ENCODE measurements at places on chromosomes 4 and X.
A peak's percentile ranks its signal among the peaks of the same experiment; 100 is the strongest.

DNA sequence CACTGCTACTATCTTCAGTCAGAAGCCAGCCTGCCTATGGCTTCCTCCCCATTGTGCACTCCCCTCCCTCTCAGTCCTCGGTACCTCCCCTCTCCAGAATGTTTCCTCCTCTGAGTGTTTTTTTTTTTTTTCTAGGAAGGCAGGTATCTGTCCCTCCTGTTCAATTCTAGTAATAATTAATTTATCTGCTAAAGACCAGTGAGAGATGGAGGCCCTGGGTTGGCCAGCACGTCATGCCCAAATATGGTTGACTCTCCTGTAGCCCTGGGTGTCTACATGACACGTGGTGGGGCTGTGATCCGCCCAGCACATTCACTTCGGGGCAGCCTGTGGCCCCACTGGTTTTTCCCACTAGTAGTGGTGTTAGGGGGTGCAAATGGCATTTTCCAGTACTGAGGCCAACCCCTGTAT, 1.8 kb downstream of the FLNA start:
- peak; percentile 32 for DNase-seq

- DNase-seq: no peak
Observed at GRCh38 chr4:111842336-111842735, 302.9 kb upstream of the FAM241A start.

DNA sequence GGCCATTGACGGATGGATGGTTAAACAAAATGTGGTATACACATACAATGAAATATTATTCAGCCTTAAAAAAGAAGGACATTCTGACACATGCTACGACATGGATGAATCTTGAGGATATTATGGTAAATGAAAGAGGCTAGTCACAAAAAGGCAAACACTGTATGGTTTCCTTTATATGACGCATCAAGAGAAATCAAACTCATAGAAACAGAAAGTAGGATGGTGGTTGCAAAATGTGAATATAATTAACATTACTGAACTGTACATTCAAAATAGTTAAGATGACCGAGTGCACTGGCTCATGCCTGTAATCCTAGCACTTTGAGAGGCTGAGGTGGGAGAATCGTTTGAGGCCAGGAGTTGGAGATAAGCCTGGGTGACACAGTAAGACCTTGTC, 9.5 kb upstream of the CASK start:
- no peak for DNase-seq

DNA sequence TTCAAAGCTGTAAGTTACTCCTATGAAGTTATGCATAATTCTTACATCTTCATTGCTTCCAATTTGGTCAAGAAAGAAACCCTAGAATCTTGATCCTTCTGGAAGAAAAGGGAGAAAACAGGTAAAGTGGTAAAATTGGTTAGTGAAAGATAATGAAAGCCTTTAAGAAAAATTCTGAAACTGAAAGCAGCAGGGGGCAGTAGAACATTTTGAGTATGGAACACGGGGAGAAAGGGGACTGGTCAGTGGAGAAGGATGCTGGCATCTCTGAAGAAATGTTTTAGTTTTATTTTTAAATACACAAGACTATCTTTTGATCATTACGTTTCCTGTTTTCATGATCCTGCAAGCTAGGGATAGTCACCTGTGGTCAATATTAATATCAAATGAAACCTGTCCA, 54.3 kb downstream of the SLIT2 start:
- DNase-seq: no peak

DNA sequence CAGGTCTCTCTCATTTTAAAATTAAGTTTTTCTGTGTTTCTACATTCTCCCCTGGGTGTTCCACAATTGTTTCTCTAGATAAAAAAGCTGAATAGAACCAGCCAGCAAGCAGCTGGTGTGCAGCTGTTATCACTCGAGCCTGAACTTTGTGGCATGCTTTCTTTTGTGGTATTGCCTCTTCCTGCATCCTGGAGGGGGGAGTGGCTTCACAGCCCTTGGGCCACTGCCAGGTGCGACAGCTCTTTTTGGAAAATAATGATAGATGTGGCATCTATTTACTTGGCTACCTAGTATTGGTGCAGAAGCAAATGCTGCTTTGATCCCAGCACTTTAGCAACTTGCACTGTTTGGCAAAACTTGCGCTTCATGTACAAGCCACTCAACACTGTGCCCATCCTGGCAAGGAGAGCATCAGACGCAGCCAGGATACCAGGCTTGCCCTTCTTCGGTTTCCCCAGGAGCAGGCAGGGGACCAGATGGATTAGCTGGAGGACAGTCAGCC, 69.4 kb downstream of the HMGB2 start:
- peak; percentile 64 for DNase-seq

GRCh38 chr4:56723659-56724230, 42.6 kb upstream of the HOPX start:
- DNase-seq: no peak

DNA sequence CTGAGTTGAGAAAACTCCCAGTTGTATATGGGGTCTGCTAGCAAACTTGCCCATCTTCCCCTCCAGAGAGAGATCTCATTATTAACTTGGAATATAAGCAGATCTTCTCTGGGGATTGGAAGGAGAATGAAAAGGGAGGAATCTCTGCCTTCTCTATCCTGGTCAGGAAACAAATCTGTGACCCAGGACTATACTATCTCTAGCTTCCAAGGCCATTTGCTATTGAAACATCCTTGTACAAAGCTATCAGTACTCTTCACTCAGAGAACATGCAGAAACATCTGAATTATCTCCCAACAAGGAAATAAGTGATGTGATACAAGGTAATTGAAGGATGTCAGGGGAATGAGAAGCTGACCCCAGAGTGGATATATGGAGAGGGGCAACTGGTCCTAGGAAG, 183.8 kb downstream of the FRMPD4 start:
- DNase-seq: no peak

- no peak for DNase-seq
Observed at GRCh38 chrX:25059273-25059672, 43.5 kb upstream of the ARX start.

DNA sequence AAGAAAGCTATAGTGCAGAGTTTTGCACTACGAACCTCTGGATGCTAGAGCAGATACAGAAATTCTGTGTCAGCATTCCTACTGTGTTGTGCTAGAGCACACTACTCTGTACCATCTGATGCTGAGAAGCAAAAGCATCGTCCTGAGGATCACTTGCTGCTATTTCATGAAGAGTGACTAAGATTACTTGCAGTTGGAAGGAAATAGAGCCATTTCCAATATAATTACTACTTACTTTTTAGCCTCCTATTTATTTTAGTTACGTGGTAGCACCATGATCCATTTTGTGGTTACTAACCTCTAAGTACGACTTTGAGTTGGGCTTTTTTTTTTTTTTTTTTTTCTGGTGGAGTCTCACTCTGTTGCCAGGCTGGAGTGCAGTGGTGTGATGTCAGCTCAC, 226.7 kb downstream of the PALLD start:
- DNase-seq: no peak

DNA sequence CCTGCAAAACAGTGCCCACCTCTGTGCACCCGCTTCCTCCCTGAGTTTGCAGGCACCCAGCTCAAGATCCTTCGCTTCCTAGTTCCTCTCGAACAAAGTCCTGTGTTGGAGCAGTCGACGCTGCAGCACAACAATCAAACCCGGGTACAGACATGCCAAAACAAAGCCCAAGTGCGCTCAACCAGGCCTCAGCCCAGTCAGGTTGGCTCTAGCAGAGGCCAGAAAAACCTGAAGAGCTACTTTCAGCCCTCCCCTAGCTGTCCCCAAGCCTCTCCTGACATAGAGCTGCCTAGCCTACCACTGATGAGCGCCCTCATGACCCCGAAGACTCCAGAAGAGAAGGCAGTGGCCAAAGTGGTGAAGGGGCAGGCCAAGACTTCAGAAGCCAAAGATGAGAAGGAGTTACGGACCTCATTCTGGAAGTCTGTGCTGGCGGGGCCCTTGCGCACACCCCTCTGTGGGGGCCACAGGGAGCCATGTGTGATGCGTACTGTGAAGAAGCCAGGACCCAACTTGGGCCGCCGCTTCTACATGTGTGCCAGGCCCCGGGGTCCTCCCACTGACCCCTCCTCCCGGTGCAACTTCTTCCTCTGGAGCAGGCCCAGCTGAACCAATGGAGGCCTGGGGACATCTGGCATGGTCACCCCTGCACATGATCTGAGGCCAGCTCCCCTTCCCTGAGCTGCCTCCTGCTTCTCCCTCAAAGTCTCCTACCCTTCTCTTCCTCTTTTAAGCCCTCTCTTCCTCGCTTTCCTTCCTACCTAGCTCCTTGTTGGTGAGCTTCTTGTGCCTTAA, 6.9 kb downstream of the APEX2 start:
- no peak for DNase-seq

GRCh38 chr4:162201673-162202072, 37.9 kb upstream of the FSTL5 start:
- no peak for DNase-seq

DNA sequence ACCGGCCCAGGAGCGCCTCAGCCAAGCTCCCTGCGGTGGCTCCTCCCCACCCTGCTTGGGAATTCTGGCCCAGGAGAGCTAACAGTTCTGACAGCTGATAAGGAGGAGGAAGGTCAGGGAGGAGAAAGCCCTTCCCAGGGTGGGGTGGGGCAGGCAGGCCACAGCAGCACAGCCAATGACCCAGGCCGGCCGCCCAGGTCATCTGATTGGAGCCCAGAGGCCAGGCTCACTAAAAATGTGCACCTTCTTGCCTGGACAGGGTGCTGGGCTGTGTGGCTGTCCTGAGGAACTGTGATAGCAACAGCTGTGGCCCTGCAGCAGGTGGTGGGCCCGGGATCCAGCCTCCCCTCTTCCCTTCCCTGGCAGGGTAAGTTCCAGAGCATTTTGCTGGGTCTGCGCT, 17.2 kb upstream of the SH3TC1 start:
- no peak for DNase-seq
